ENCODE measurements at places on chromosomes 12 and 14.

GRCh38 chr14:65011538-65011937 lies 24.8 kb downstream of the FNTB start:
- DNase-seq: no peak

DNA sequence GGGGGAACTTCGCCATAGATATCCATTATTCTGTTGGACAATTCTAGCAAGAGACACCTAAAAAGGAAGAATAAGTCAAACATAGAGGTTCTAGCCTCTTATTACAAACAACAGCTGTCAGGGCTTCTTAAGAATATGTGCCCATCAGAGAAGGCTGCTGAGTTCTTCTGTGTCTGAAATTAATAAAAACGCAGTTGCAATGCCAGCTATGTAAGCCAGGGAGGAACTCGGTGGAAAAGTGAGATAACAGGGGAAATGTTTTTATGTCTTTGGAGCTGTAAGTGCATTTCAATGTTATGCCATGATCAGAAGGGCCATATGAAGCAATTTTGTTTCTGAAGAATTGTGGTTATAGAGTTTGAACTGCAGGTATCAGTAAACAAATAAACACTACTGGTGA lies 95.0 kb downstream of the SYT1 start:
- no peak for DNase-seq

DNA sequence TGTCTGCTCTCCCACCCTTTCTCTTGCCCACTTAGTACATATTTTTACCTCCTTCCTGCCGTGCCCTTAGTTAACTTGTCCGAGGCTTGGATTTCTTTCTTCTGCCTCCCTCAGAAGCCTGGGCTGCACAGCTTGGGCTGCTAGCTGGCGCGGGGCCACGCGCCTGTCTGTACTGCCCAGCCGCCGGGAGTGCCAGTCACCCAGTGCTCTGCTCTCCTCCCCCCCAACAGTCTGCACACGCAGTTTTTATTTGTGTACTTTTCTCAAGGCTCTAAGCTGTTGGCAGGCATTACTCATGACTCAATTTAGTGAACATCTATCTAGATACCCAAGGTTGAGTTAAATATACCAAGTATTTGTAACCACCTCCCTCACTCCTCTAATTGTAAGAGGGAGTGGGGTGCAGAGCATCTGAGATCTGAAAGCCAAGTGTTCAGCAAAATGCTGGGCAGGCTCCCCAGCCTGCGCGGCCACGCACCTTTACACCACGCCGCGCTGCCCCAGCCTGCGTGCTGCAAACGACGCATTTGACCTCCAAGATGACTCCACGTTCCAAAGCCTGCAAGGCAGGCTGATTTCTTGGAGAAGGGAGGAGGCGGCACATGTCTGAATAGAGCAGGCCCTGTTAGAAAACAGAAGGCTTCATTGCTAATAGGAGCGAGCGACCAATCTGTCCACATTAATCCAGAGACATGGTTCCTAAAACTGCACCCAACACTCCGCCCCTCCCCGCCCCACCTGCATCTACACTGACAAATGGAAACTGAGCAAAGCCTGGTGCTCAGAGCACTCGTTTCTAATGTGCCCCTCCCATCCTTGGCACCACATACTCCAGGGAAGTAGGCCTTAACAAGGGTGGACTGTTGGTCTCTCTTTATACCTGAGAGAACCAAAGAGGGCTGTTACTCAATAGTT lies 18.2 kb upstream of the CACNA2D4 start:
- DNase-seq: no peak

- no peak for DNase-seq
These were observed 70.0 kb downstream of the KIF21A start for GRCh38 chr12:39372929-39373328.

DNA sequence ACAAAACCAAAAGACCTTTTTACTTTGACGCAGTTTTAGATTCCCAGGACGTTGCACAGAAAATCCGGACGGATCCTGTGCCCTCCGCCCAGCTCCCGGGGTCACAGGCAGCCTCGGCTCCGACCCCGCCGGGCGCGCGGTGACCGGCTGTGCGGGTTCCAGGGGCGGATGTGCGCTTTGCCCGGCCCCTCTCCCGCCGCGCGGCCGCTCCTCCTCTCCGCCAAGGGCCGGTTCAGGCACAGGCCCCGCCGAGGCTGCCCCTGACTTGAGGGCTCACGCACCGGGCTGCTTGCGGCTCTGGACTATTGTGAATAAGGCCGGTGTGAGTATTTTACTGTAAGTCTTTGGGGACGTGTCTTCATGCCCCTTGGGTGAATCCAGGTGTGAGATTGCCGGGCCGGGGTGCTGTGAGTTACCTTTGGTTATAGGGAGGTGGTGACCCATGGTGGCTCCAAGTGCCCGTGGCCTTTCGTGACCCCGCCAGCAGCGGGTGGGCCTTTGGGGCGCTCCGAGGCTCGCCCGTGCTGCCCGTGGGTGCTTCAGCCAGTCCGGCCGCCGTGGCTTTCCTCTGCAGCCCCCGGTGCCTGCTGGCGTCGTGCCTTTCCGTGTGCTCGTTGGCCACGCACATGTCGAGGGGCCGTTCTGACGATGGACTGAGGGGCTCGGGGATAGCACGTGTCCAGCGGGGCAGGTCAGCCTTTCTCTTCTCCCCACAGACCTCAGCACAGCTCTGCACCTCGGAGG lies 45.9 kb downstream of the NOC4L start:
- DNase-seq: no peak

GRCh38 chr12:5571115-5571514 lies 139.2 kb downstream of the NTF3 start:
- no peak for DNase-seq

DNA sequence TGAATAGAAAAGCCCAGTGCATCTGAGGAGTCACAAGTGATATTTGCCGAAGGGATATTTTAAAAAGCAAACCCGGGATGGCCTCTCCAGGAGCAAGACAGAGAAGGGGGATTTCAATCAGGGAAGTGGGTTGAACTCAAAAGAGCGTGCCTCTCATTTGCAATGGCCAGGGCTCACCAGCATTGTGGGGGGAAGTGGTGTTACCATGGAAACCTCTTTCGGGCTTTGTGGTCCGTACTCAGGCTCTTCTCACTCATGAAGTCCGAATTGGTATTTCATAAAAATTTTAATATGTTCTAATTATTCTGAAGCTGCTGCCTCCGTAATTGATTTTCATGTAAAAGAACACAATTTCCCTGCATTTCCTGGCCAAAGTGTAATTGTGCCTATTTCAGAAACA lies 79.8 kb downstream of the SLC15A4 start:
- no peak for DNase-seq

DNA sequence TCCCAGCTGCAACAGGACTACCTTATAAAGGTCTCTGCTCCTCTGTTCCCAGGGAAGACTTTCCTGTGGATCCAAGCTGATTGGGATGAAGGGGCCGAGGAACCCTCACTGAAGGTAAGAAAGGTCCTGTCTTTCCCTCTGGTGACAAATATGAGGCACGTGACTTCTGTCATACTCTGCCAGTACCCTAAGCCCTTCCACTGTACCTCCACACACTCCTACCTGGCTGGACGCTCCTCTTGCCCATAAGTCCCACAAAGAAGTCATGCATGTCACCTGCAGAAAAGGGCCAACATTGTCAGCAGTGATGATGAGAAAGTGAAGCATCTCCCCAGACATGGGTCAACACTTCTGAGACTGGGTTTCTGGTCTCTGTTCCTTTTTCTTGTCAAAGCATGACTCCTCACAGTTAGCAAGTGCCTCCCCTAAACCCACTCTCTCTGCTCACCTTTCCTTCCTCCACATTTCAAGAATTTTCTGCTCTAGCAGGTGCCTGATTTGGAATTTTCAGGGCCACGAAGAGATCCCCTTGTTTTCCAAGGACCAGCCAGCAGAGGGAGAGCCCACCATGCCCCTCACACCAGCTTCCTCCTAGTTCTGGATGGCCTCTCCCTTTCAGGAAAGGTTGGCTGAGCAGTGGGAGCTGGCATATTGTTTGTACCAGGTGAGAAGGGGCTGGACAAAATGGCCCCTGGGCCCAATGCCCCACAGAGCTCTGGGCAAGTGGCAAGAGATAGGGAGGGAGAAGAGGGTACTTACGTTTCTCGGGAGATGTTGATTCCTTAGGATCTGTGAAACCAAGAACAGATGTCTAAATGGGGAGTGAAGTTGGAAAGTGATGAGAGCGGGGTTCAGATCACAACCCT lies 3.5 kb downstream of the TAC3 start:
- DNase-seq: peak; percentile 54

DNA sequence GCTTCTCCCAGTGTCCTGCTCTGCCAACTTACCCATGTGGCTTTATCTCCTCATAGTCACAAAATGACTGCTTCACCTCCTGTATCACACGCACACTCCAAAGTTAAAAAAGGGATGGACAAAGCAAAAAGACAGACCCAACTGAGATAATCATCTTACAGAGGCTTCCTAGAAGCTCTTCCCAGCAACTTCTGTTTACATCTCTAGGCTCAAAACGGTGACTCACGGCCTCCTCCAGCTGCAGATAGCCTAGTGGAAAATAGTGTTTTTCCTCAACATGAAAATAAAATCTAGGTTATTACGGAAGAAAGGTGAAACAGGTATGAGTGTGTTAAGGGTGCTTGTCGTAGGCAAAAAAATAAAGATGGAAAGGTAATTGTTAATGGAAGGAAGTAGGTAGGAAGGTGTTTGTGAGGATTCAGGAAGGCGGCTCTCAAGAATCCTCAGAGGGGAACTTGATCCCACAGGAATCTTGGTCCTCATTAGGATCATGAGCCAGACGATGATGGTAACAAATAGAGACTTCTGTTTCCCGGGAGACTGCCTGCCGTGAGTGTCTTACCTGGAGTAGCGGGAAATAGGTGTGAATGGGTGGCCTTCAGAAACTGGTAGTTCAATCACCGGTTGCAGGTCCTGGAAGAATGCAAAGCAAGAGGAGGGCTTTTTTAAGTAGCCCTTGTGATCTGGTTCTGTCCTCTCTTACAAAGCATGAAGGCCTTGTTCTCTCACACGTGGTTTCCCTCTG lies 487.5 kb upstream of the TMEM132C start:
- DNase-seq: no peak

- DNase-seq: no peak
These were observed 5.3 kb upstream of the ACACB start for GRCh38 chr12:109110988-109111495.

GRCh38 chr14:76699939-76700590 lies 61.2 kb upstream of the VASH1 start:
- no peak for DNase-seq

DNA sequence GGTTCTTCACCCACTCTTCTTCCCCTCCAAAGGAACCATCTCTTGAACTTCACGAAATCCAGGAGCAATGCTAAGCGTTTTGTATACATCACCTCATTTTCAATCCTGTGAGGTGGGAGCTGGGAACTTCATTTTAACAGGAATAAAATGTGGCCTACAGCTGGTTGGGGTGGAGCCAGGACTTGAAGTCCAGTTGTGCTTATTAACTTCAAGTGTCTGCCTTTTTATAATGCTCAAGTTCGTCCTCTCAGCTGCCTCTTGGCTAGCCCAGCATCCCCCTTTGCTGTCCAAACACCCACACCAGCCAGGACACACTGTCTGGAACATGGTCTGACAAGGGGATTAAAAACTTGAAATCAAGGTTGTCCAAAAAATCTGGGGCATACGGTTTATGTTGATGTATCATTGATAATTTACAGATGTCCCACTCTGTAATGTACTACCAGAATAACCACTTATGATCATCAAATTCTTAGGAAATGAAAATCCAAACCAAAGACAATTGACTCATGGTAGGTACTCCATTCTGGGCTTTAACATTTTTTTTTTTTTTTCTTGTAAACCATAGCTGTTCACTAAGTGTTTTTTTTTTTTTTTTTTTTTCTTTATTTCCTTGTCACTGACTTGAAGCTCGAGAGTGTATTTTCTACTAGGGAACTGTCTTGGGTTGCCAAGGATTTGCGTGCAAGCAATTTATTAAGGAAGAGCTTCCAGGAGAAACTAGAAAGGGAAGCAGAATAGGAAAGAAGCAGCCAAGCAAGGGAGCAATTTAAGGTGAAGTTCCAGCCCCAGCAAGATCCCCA lies 252.3 kb downstream of the EFCAB11 start:
- no peak for DNase-seq

DNA sequence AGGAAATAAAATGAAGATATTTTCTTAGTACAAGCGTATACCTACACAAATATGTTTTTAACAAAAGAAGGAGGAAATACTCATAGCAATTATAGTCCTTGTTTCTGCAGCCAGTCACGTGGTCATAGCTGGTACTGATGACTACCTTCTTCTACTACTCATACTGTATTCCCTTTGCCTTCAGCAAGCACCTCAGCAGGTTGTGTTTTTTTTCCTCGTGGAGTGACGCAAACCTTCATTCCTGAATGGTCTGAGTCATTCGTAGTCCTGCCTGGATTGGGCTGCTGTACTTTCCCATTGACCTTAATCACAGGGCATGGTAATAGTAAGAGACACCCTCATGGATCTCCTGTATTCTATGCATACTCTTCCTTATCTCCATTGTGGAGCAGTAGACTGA lies 25.7 kb upstream of the SLC16A7 start:
- no peak for DNase-seq

DNA sequence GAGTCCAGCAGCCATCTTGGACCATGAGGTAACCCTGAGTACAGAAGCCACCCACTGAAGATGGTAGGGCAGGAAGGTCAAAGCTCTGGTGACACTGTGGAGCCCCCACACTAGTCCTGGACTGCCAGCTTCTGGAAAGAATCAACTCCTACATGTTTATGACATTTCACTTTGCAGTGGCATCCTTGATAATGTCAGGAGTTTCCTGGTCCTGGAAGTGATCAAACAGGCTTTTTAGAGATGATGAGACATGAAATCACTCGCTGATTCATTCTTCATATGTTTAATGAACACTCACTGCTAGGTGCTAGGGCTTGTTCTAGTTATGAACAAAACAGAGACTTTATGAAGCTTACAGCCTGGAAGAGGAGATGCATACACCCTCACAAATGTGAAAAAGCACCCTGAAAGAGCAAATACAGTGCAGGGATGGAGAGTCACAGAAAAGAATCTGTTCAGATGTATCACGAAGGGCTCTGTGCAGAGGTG lies 15.8 kb upstream of the HNF1A start:
- DNase-seq: no peak

- DNase-seq: no peak
These were observed 10.6 kb downstream of the PAPOLA start for GRCh38 chr14:96512602-96513397.

DNA sequence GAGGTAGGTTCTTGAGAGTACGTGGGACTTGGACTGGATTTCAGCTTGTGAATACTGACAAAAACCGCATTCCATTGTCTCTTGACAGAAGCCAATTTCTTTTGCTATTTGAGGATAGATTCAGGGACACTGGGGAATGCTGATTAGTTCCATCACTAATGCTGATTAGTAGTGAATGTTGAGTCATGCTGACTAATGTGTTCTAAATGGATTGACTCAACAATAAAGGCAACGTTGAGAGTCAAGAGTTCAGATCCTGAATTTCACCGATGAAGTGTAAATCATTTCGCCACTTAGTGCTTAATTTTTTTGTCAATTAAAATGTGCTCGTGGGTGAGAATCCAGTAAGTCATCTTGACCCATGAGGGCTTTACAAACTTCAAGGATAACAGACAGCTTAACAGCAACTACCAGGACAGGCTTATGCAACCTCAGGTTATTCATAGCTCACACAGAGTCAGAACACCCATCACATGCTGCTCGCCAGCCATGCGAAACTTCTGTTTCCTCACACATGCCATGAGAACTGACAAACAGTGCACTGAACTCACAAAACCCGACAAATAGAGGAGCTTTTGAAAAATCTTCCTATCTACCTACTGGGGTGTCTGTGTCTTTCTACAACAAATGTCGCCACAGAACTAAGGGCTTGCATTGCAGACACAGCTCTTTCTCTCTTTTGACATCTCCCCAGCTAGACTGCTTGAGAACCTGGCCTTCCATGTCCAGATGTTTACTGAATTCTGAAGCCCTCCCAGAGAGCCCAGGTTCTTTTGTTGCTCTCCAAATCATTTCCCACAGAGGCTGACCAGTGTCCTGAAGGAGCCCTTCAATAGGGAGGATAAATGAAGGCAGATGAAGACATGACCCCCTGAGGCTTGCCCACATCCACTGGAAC lies 316.4 kb downstream of the ZFP36L1 start:
- peak; percentile 21 for DNase-seq

Data from GM19239 (cell line).